ENCODE measurements at places on chromosomes 4 and X. TPM values are rescaled to one million over a fixed set of nuclear protein-coding genes. Genes with fewer than 3 reads are reported as not detected.

HOPX gene
- polyA plus RNA-seq: 15.8 TPM

IL2RG gene
- polyA plus RNA-seq: 1.4 TPM

BBS12 gene
- polyA plus RNA-seq: 13.3 TPM

BST1 gene
- 16.7 TPM for polyA plus RNA-seq

UGT2B15 gene
- not detected for polyA plus RNA-seq

FHIP1A gene
- polyA plus RNA-seq: 7.7 TPM

BEX3 gene
- 586 TPM for polyA plus RNA-seq

GLOD5 gene
- polyA plus RNA-seq: 1.6 TPM

FGFBP1 gene
- polyA plus RNA-seq: not detected

SLC10A6 gene
- polyA plus RNA-seq: 0.42 TPM

SYP gene
- polyA plus RNA-seq: 2.8 TPM

CYLC1 gene
- not detected for polyA plus RNA-seq

P2RY4 gene
- polyA plus RNA-seq: 0.12 TPM

MTMR8 gene
- polyA plus RNA-seq: 2.4 TPM

GAGE12H gene
- polyA plus RNA-seq: not detected

SOX3 gene
- not detected for polyA plus RNA-seq

PAGE2B gene
- polyA plus RNA-seq: not detected

GLRB gene
- 16.5 TPM for polyA plus RNA-seq

GAGE1 gene
- polyA plus RNA-seq: not detected

PPBP gene
- polyA plus RNA-seq: 15.6 TPM

ESX1 gene
- polyA plus RNA-seq: not detected

MGARP gene
- 0.33 TPM for polyA plus RNA-seq

F9 gene
- polyA plus RNA-seq: not detected

HNRNPDL gene
- 576 TPM for polyA plus RNA-seq

TIGD4 gene
- 2.1 TPM for polyA plus RNA-seq

LDB2 gene
- polyA plus RNA-seq: 88.3 TPM

FAT1 gene
- polyA plus RNA-seq: 279 TPM

RADX gene
- 3.2 TPM for polyA plus RNA-seq

GAGE12F gene
- not detected for polyA plus RNA-seq

CWH43 gene
- 5.4 TPM for polyA plus RNA-seq

PHEX gene
- polyA plus RNA-seq: 0.54 TPM

NEIL3 gene
- polyA plus RNA-seq: 8.1 TPM

MAPK10 gene
- polyA plus RNA-seq: 68.5 TPM

ADRA2C gene
- 16.4 TPM for polyA plus RNA-seq

TAF7L gene
- 0.57 TPM for polyA plus RNA-seq

JADE1 gene
- 40.3 TPM for polyA plus RNA-seq

TRIM60 gene
- polyA plus RNA-seq: not detected

MAP3K15 gene
- polyA plus RNA-seq: 3.5 TPM

EGF gene
- 3.1 TPM for polyA plus RNA-seq

RASSF6 gene
- polyA plus RNA-seq: 4.7 TPM

TMEM31 gene
- polyA plus RNA-seq: 0.85 TPM

EREG gene
- polyA plus RNA-seq: 0.09 TPM

CFP gene
- 1.8 TPM for polyA plus RNA-seq

ARHGEF6 gene
- polyA plus RNA-seq: 12.4 TPM

MAGEA11 gene
- polyA plus RNA-seq: not detected

PAGE2 gene
- polyA plus RNA-seq: 0.36 TPM

FAM53A gene
- 2.0 TPM for polyA plus RNA-seq

TKTL1 gene
- 0.24 TPM for polyA plus RNA-seq

GAGE13 gene
- polyA plus RNA-seq: not detected

UGT8 gene
- 77.1 TPM for polyA plus RNA-seq

SLIT2 gene
- 53.5 TPM for polyA plus RNA-seq

Data from renal cortex interstitium (tissue), 15 donors.